Gastrocnemius medialis (tissue), 4 donors: ENCODE measurements at places on chromosomes 5 and 9. TPM values are rescaled to one million over a fixed set of nuclear protein-coding genes. Genes with fewer than 3 reads are reported as not detected.

The NRARP gene
- 5.4 TPM for total RNA-seq

The BTNL8 gene
- total RNA-seq = 0.22 TPM

The DNLZ gene
- 37.9 TPM for total RNA-seq

The ALDOB gene
- not detected for total RNA-seq

The ADAMTSL2 gene
- total RNA-seq = 0.20 TPM

The PCDHGB6 gene
- total RNA-seq = 1.4 TPM

The NOXA1 gene
- 1.2 TPM for total RNA-seq

The FLT4 gene
- total RNA-seq = 2.6 TPM

The FOXD4L3 gene
- not detected for total RNA-seq

The SLC4A9 gene
- not detected for total RNA-seq
